ENCODE measurements at places on chromosomes 5 and 9.

DNA sequence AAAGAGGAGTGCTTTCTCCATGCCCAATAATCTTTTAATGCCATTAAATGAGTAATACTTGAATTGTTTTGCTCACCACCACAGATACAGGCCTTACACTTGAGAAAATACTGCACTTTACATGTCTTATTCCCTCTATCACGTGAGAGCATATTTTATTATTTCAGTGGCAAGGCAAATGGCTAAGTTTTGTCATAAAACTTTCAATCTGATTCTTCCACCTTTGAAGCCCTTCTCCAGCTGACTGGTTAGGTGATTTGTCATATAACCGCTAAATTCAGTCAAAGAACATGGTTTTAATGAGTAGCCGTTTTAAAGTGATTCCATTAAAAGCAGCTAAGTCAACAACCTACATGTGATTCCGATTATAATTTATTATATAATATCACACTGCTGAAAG is 43.8 kb downstream of the FAT2 start:
- no peak for DNase-seq

- DNase-seq: no peak
Observed at GRCh38 chr5:58016358-58016757, 443.5 kb downstream of the PLK2 start.

- no peak for DNase-seq
Observed at GRCh38 chr5:176526462-176526861, 10.7 kb downstream of the RNF44 start.

GRCh38 chr9:3887221-3887653 is 361.4 kb upstream of the RFX3 start:
- DNase-seq: no peak

- no peak for DNase-seq
Observed at GRCh38 chr5:173961418-173961817, 27.6 kb upstream of the C5orf47 start.

DNA sequence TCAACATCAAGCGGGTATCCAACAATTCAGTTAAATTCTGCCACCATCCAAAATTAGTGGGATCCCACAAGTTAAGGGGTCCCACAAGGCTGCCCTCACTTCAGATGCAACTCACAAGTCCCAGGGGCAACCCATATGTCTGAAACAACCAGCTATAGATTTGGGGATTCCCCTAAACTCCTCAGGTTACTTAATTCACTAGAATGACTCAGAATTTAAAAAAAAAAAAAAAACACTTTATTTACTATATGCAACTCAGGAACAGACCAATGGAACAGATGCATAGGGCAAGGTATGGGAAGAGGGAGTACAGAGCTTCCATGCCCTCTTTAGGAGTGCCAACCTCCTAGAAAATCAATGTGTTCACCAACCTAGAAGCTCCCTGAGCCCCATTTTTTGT is 15.1 kb downstream of the AUH start:
- DNase-seq: no peak

Measured in stimulated activated CD8-positive, alpha-beta memory T cell treated with anti-CD3 and anti-CD28 coated beads, Interleukin-12 subunit alpha, Interleukin-12 subunit beta, amount 100 ng/mL, for 4 hours (primary cell).